ENCODE measurements at places on chromosomes 5 and 9.

GRCh38 chr9:123434619-123435240 lies 78.7 kb downstream of the CRB2 start:
- DNase-seq, result no peak

DNA sequence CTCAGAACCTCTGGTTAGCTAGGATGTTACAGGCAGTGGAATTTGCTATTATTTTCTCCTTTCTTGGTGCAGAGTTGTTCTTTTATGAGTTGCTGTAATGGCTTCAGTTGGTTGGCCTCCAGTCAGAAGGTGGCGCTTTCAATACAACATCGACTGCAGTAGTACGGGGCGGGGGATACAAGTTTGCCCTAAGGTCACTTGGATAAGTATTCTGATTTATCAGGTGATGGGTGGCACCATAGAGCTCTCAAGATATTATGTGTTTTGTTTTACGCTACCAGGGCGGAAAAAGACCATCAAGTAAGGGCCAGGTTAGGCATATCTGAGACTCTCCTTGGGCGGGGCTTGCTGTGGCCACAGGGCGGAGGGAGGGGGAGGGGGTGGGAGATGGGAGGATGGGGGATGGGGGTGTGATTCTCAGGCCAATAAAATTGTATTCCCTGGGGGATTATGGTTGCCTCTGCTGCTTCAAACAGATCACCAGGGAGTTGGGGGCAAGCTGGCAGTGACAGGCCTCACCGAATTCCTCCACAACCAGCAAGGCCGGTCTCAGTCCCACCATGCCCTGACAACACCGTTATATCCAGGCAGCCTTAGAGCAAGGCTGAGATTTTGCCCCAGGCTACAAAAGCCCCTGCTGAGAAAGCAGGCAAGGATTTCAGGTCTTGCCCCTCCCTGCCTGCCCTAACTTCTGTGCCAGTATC lies 15.9 kb upstream of the RNF38 start:
- no peak for DNase-seq

DNA sequence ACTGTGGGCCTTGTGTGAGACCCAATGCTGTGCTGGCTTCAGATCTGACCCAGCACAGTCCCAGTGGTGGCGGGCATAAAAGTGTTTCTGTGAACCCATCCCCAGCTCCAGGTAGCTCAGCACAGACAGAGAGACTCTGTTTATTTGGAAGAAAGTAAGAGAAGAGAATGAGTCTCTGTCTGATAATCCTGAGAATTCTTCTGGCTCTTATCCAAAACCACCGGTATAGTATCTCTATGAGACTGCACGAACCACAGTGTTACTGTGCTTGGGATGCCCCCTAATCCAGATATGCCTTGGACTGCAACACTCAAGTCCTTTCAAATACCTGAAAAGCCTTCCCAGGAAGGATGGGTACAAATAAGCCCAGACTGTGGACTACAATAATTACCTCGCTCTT lies 1660.8 kb upstream of the ACO1 start:
- DNase-seq, result no peak

- no peak for DNase-seq
These were observed 6.8 kb upstream of the SH3TC2 start for GRCh38 chr5:149069711-149070110.

- no peak for DNase-seq
These were observed 90.0 kb downstream of the SEMA6A start for GRCh38 chr5:116484645-116485044.

- no peak for DNase-seq
These were observed 78.7 kb downstream of the ACTL7B start for GRCh38 chr9:108776920-108777639.

- no peak for DNase-seq
These were observed 46.5 kb downstream of the SH3PXD2B start for GRCh38 chr5:172407822-172408221.

- no peak for DNase-seq
These were observed 165.1 kb downstream of the PLK2 start for GRCh38 chr5:58294598-58295305.

DNA sequence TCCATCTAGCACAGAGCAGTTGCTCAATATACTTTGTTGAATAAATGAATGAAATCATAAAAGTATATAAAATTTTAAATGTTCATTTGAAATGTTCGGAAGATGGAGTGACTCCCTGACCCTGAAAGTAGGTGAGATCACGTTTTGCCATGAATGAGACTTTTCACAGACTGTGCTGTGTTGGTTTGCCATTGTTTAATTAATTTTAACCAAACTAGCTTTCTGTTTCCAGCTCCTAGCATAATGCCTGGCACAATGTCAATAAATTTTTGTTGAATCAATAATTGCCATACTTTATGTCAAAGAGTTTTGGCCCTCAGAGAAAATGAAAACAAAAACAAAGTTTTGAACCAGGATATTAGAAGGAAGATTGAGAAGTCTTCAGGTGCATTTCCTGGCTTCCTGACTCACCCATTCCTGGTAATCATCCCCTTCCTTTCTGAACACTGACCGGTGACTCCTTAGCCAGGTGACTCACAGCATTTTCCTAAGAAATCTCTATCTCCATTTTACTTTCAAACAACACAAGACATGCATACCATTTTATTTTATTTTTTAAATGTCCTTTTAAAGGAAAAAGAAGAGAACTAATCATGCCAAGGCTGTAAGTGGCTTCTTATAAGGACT lies 15.1 kb downstream of the SLC28A3 start:
- no peak for DNase-seq

DNA sequence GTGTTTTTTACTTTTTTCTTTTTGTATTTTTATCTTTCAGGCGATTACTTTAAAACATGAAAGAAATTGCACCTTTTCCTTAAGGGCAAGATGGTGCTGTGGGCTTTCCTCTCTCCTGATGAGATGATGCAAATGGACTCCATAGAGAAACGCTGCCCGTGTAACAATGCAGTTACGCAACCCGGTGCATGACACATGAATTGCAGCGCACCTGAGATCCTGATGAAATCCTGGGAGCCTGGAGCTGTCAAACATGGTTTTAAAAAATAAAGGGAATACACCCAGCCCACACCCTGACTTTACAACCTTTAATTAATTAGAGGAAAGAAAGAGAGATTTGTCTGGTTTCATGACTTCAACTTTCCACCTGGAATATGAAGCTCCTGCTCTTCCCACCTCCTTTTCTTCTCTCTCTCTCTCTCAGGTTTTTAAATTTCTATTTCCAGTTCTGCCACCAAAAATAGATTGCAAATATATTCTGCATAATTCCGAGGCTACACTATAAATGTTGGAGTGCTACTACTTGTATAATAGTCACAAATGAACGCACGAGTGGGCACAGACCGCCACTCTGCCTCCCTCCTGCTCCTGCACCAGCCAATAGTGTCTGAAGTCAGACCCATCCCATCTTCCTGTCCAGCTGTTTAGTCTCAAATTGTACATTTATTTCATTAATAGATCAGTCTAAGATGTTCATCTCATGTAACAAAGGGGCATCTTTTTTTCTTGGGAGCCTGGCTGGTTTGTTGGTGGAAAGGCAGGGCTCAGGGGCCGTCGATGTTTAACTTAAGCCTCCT lies 179.1 kb downstream of the AUH start:
- no peak for DNase-seq

DNA sequence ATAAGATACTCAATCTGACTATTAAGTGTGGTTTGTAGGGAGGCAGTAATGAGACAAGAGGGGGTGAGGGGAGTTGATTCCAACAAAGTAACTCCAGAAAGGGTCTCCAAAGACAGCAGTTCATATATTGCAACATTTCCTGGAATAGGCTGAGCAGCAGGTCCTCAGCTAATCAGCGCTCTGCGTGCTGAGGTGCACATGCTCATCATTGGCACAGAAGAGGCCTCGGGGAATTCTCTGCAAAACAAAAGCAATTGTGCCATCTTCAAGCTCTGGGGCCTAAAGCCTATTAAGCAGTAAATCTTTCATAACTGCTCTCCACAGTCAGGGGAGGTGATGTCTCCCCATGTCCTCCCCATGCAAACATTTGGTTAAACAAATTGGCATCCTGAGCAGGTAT lies 357.3 kb downstream of the SPOCK1 start:
- no peak for DNase-seq

DNA sequence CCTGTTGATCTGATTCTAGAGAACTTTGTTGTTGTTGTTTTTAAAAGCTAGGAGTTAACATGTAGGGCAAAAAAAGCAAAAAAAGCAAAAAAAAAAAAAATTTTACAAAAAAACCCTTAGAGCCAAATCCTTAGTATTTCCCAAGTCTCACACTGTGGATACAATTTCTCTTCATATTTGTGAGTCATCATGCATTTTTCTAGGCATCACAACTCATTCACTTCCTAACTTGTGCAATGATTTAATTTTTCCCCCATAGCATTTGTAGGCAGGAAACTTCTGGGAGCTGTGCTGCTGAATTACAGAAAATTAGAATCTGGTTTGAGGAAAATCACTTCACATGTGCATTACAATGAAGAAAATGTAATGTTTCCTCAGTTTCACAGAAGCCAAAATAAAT lies 91.9 kb downstream of the MARCHF3 start:
- no peak for DNase-seq

- no peak for DNase-seq
These were observed 35.6 kb upstream of the ANKRD33B start for GRCh38 chr5:10528056-10528816.

DNA sequence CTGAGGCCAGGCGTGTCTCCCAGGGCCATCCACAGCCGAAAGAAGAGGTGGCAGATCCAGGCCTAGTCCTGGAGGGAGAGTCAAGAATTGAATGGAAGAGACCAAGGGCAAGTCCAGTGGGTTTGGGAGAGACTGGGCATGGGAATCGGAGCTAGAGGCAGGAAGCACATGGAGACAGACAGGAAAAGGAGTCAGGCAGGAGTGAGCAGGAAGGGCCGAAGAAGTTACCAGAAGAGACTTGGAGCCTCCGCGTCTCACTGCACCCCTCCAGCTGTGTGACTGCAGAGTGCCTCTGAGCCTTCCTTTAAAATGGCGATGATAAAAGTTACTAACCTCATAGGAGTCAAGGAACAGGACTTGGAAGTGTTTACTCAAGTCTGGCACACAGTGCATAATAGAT lies 64.4 kb upstream of the ANGPTL2 start:
- no peak for DNase-seq

DNA sequence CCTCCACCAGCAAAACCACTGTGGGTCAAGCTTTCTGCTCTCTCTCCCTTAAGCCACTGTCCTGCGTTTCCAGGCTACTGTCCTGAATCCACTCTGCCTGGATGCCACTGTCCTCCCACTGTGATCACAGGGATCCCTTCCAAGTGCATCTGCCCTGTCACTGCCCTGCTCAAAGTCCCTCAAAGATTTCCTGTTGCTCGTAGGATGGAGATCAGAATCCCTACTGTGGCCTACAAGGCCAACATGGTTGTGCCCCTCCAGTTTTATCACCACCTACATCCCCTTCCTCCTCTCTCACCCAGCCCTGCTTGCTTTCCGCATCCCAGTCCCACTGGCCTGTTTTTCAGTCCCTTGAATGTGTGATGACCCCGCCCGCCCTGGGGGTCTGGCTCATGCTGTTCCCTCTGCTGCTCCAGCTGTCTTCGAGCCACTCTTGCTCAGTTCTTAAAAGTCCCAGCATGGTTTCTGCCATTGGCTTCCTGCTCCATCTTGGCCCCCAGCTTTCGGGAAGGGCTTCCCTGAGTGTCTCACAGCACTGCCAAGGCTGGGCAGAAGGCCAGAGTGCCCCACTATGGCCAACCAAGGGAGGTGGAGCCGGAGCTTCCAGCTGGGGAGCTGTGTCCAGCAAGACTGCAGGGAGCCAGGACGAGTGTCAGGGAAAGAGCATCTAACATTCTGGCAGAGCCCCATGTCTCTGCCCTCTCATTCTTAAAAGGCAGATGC lies 12.9 kb upstream of the FRRS1L start:
- DNase-seq, result no peak

DNA sequence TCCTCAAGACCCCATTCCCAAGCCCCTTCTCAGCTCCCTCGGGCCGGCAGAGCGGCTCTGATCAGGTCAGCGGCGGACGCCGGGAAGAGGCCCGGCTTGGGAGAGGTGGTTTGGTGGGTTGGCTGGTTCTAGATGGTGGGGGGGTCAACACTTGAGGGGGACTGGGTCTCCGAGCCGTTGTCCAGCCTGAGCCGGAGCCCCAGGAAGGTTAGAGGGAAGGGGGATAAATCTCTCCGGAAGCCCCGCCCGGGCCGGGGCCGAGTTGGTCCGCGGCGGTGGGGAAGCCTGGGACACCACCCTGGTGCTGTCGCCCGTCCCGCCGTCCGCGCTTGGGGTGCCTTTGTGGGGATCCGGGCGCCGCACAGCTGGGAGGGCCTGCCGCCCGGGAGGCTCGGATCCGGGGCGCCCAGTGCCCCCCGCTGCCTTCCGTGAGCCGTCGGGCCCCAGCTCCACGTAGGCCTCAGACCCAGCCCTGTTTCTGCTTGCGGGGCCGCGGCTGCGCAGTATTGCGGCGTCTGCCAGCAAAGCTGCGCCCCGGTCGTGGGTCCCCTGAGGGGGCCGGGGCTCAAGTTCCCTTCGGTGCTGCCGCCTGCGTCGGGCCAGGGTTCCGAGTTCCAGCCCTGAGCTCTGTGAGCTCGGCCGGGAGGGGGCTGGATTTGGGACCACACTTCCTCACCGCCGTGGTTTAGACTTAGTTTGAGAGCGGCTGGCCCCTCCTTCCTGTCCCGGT lies 542 bp upstream of the TRIM52 start:
- no peak for DNase-seq

DNA sequence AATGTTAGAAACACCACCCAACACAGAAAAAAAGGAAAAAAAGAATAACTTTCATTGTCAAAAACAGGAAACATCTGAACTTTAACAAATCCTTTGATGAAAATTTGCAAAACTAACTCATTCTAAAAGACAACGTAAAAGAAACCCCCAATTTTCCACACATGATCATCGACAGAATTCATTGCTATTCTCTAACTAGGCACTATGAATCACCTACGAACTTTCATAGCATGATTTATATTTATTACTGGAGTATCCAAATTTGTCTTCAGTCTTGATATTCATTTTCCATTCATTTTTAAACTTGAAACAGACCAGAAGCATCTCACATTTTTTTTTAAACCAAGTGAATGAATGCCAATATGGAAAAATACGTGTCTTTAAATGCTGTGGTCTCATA lies 514.6 kb downstream of the TLE4 start:
- no peak for DNase-seq

- DNase-seq, result peak; percentile 38
These were observed 285.0 kb downstream of the RFX3 start for GRCh38 chr9:3240656-3241268.

DNA sequence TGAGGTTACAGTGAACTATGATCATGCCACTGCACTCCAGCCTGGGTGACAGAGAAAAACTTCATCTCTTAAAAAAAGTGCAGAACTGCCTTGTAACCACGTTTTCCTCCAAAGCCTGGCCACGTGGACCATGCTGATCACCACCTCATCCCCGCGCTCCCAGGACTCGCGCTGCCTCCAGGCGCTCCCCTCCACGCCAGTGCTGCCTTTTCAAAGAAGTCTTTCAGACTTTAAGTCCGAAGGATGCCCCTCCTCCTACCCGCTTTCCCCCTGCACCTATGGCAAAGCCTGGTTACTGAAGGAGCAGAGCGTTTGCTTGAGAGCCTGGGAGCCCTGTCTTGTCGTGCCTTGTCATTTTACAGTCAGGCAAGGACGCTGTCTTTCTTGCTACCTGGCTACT lies 43.8 kb downstream of the HABP4 start:
- DNase-seq, result no peak

- DNase-seq, result no peak
These were observed 358.4 kb downstream of the ARRDC3 start for GRCh38 chr5:91024727-91025126.

GRCh38 chr9:129124506-129125069 lies 13.4 kb downstream of the PTPA start:
- DNase-seq, result no peak

- no peak for DNase-seq
These were observed 42.1 kb upstream of the MAST4 start for GRCh38 chr5:66553916-66554575.

GRCh38 chr9:99192786-99193465 lies 28.8 kb downstream of the ALG2 start:
- DNase-seq, result no peak

GRCh38 chr5:141889282-141889871 lies 11.2 kb upstream of the PCDH1 start:
- no peak for DNase-seq
